Brain pericyte (primary cell): ENCODE measurements at places on chromosomes 4 and X.
A peak's percentile ranks its signal among the peaks of the same experiment; 100 is the strongest.

GRCh38 chr4:55866290-55866907 is 13.0 kb downstream of the EXOC1 start:
- DNase-seq, result peak; percentile 53

DNA sequence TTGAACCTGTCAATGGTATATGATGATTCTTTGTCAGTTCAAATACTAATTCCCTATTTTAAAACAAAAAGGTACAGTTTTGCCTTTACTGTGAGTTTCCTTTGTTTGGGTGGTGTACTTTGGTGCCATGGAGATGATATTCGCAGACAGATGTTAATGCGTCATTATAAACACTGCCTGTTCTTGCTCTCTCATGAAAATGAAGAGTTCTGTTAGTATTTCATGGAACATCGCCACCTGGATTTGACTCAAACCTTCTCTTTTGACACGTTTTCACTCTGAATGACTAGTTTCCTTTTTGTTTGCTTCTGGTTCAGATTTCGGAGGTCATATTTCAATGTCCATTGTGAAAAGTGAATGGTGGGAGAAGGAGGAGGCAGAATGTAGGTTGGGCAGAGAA is 6.9 kb upstream of the CTSO start:
- no peak for DNase-seq

DNA sequence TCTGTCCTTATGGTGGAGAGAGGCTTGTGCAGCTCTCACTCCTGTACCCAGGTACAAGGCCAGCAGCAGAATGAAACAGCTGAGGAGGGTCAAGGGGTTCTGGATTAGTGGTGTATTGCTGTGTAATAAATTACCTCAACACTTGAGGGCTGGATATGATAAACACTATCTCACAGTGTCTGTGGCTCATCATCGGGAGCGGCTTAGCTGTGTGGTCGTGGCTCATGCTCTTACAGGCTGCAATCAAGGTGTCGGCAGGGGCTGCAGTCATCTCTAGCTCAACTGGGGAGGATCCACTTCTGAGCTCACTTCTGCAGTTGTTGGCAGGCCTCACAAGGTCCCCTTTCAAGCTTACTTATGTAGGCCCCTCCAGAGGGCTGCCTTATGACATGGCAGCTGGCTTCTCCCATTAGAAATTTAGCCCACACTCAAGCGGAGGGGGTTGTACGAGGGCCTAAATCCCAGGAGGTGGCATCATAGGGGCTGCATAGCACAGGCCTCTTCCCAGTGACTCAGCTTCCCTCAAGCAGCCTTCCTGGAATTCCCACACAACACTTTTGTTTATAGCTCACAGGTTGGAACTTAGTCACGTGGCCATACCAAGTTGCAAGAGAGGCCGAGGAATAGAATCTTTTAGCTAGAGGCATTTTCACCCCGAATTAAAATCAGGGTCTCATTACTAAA is 148.2 kb upstream of the RPS6KA3 start:
- DNase-seq, result no peak

DNA sequence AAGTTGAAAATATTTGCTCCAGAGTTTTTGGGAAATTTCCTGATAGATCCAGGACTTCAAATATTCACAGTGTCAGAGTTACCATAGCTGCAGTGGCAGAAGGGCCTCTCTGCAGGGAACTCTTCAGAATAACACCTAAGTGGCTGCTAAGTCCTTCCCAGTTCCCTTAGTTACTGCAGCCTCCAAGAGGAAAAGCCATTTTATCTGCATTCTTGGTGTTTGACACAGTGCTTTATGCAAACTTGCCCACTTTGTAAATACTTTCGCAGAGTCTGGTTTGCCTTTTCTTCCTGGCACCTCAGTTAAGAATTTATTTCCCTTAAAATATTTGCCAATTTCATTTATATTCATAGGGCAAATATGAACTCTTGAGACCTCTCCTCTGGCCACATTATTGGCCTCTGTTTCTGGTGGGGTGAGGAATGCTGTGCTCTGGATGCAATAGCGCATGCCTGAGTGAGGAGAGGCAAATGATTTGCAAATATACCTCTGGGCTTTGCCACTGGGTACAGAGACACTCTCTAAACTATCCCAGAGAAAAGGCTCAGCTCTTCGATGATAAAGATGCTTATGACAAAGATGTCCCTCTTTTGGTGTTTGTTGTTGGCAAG is 566.3 kb upstream of the NR3C2 start:
- no peak for DNase-seq

- DNase-seq, result no peak
Measured at GRCh38 chr4:62917649-62918048, 1491.6 kb downstream of the TECRL start.

- no peak for DNase-seq
Measured at GRCh38 chr4:99783940-99784339, 32.7 kb upstream of the DAPP1 start.

GRCh38 chr4:150600812-150601445 is 19.0 kb downstream of the MAB21L2 start:
- DNase-seq, result no peak

GRCh38 chrX:148958901-148959300 is 458.5 kb downstream of the AFF2 start:
- DNase-seq, result no peak

DNA sequence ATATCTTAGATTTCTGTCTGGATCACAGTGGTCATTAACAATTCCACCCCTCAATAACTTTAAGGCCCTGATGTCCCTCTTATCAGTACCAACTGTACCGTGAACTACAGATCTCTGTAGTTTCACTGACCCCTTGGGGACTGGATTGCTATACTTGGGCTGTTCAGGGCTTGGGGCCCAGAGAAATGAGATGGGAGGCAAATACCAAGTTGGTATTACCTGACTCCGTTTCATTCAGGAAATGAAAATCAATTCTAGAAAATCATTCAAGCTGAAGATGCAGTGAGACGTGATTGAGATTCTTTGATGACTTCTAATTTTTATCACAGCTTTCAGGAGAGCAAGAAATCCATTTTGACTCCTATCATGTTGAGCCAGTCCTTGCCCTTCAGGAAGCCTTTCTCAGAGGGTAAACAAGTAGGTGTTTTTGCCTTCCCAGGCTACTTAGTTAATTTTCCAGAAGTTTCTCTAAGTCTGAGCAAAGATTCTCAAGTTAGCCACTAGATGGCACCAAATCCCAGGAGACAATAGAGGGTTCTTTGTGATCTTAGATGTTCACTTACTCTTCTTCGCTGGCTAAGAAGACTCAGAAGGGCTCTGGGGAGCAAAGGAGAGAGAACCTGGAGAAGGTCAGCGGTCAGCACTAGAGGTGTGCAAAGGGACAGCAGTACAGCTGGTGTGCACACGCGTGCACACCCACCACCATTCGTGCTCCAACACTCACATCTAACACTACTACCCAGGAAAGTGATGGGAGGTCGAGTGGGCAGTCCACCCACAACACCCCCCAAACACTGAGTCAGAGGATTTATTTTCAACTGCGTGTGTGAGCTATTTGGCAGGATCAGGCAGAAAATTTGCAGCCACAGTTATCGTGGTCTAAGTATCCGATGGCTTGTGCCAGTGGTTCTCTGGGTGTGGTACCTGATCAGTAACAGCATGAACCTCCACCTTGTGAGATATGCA is 7.4 kb downstream of the HNRNPH2 start:
- no peak for DNase-seq

- no peak for DNase-seq
Measured at GRCh38 chr4:47876784-47877546, 37.4 kb downstream of the NFXL1 start.

- no peak for DNase-seq
Measured at GRCh38 chr4:170229006-170229405, 139.2 kb upstream of the AADAT start.

GRCh38 chr4:156765277-156765676 is 206.3 kb downstream of the PDGFC start:
- DNase-seq, result no peak

DNA sequence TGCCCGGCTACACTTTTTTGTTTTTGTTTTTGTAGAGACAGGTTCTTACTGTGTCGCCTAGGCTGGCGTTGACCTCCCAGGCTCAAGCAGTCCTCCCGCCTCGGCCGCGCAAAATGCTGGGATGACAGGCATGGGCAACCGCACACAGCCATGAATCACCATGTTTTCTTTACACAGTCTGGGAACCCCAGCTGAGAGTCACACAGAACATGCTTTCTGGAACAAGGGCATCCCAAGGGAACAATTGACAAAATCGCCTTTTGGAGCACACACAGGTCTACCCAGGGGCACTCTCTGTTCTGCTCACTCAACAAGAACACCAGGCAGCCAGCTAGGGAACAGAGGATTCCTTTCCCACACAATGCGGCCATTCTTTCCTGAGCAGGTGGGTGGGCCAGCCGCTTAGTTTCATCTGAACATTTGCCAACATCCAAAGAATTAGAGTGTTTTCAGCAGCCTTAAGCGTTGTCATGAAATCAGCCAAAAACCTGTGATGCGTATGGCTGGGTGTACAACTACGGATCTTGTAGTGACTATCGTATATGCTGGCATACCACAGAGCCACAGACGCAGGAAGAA is 15.7 kb downstream of the PRKX start:
- peak; percentile 26 for DNase-seq

DNA sequence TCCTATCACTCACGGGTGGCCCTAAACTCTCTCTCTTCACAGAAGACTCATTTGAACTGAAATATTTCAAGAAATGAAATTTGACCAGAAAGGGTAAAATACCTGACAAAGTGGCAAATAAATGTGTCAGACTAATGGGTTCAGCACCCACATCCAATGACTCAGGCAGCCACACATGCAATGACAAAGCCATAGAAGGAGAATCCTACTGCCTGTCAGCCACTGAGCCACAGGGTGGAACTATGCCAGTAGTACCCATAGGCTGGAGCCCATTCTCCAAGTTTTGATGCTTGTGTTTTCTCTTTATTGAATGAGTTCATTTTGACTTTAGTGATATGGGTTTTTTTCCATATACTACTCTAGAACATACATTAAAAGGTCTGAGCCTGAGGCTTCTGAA is 179.0 kb downstream of the BEND2 start:
- no peak for DNase-seq

GRCh38 chr4:128220286-128221235 is 67.1 kb downstream of the PGRMC2 start:
- DNase-seq, result no peak

- no peak for DNase-seq
Measured at GRCh38 chr4:53682196-53682595, 90.9 kb upstream of the LNX1 start.

DNA sequence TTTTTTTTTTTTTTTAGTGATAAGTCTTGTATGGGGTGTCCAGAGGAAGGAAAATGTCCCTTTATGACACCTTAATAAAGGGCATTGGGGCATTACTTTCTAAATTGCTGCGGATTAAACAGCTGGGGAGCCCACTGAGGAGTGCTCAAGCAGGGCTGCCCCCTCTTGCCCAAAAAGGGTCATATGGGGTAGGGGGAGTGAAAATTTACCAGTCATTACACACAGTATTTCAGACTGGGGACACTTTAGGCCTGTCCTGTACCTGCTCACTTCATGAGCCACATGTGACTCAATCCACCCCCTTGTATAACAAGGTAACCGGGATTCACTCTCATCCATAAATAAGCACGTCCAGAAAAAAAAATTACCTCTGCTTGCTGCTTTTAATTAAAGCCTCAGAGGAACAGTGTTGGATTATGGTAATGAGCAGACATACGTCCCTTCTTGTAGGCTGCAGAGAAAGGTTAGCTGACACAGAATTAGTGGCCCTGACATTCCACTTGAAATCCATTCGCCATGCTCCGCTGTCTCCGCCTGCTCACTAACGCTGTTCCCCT is 1.8 kb downstream of the PRDM8 start:
- DNase-seq, result no peak

DNA sequence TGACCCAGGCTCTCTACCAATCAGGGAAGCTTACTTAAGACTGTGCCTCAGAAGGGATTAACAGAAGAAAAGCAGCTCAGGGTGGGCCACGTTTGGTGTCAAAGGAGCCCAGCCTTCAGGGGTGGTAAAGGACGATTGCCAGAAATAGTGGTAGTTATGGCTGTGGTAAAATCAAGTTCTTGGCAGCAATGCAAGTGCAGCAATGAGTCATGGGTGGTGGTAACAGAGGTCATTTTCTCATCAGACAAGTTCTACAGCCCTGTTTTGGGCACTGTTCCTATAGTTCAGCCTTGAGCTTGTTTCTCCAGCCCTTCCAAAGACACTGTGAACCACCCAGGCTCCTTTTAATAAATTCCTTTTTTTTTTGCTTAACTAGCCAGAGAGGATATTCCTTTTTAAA is 120.3 kb downstream of the EFHC2 start:
- peak; percentile 2 for DNase-seq

GRCh38 chr4:40325406-40326019 is 9.6 kb upstream of the CHRNA9 start:
- no peak for DNase-seq
